Mesothelial cell of epicardium (in vitro differentiated cells): ENCODE measurements at places on chromosomes 5 and 9. TPM values are rescaled to one million over a fixed set of nuclear protein-coding genes. Genes with fewer than 3 reads are reported as not detected.

Gene RLN2
- total RNA-seq = 2.8 to 3.8 TPM (median 3.4 TPM) in 3 replicates

Gene ANKRD20A1
- total RNA-seq = 2.6 to 6.8 TPM (median 6.5 TPM) in 3 replicates

Gene SAPCD2
- 5.7 to 6.2 TPM (median 5.9 TPM) in 3 replicates for total RNA-seq

Gene DNAH5
- total RNA-seq = 0.34 to 0.54 TPM (median 0.38 TPM) in 3 replicates

Gene F2RL2
- total RNA-seq = 1.4 to 3.3 TPM (median 2.4 TPM) in 3 replicates

Gene SHB
- 33.7 to 35.5 TPM (median 35.4 TPM) in 3 replicates for total RNA-seq

Gene TAF11L10
- not detected in 3 replicates for total RNA-seq

Gene FIBCD1
- total RNA-seq = 1.5 to 2.2 TPM (median 1.8 TPM) in 3 replicates

Gene KCNN2
- 17.1 to 19.6 TPM (median 19.1 TPM) in 3 replicates for total RNA-seq

Gene C9orf85
- 13.6 to 15.9 TPM (median 15.2 TPM) in 3 replicates for total RNA-seq

Gene CATSPER3
- total RNA-seq = 1.1 to 1.5 TPM (median 1.4 TPM) in 3 replicates
